Stimulated activated CD8-positive, alpha-beta memory T cell treated with anti-CD3 and anti-CD28 coated beads, Interleukin-15, amount 100 ng/mL, for 1 hour (primary cell): ENCODE measurements at places on chromosomes 1 and 21.

GRCh38 chr21:34885125-34885524, 164.0 kb downstream of the RUNX1 start:
- DNase-seq: no peak

DNA sequence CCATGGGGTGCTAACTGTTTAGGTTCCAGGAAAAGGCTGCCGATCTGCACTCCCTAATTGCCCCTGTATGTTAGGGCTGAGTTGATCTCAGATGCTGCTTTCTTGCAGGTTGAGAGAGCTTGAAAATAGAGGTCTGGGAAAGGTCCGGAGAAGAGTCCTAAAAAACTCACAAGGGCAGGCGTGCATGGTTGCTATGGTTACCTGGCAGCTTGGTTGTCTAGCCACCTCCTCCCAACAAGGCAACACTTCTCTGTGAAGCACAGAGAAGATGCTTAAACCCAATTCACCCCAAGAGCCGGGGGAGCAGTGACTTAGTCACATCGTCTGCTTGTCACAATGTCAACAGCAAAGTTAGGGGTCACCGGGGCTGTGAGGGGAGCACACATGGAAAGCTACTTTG, 31.0 kb upstream of the LRRC52 start:
- DNase-seq: no peak

GRCh38 chr21:26405735-26406361, 167.2 kb downstream of the CYYR1 start:
- DNase-seq: no peak

DNA sequence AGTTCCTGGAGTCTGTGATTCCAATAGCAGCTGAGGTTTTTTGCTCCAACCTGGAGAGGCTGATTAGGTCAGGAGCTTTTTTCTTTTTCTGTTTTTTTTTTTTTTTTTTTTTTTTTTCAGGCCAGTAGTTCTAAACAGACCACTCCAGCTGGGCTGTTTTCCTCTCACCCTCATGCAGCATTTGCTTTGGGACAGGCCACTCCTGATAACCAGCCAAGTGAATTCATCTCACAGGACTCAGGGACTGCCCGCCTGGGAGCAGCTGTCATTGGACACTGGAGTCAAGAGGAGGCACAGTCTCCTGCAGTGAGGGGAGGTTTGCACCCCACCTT, 22.9 kb downstream of the PLXNA2 start:
- DNase-seq: no peak

DNA sequence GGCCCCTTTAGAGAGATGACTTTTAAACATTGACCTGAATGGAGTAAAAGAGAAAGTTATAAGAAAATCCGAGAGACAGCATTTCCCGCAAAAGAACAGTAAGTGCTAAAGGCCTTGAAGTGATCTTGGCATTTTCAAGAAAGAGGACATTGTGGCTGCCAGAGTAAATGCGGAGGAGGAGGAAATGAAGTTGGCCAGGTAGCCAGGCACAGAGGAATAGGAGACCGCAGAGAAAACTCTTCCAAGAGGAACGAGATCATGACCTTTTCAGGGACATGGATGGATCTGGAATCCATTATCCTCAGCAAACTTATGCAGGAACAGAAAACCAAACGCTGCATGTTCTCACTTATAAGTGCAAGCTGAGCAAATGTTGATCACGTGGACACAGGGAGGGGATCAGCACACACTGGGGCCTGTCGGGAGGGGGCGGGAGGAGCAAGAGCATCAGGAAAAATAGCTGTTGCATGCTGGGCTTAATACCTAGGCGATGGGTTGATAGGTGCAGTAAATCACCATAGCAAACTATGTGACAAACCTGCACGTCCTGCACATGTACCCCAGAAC, 49.7 kb downstream of the EEIG2 start:
- DNase-seq: no peak

DNA sequence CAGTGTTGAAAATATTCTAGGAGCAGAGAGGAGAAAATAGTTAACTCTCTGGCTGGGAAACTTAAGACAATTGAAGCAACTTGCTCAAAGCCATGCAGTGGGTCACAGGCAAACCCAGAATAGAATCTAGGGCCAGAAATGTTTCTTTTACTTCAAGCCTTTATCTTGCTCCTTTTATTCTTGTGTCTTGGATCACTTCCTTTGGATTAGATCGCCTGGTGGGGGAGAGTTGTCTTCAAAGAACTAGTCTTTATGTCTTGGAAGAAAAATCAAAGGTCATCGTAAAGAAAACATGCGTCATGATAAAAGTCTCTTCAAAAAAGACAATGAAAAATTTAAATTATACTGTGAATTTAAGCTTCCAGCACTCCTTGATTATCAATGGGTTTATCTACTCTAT, 493.6 kb upstream of the USP24 start:
- no peak for DNase-seq
